ENCODE measurements at places on chromosomes 16 and 17. TPM values are rescaled to one million over a fixed set of nuclear protein-coding genes. Genes with fewer than 3 reads are reported as not detected.

PRSS53 gene
- total RNA-seq, result 1.9 TPM

ZNF785 gene
- 11.3 TPM for total RNA-seq

OR1F1 gene
- total RNA-seq, result not detected

OR4D1 gene
- total RNA-seq, result not detected

KRT24 gene
- not detected for total RNA-seq

SLC5A10 gene
- not detected for total RNA-seq

Data from thyroid gland (tissue), 4 donors.